Smooth muscle cell of the pulmonary artery (primary cell): ENCODE measurements at places on chromosomes 7 and 10. TPM values are rescaled to one million over a fixed set of nuclear protein-coding genes. Genes with fewer than 3 reads are reported as not detected.

Gene CCDC146
- 1.2 and 1.9 TPM in 2 replicates for total RNA-seq

Gene GIMAP8
- 0.07 TPM in 2 replicates for total RNA-seq

Gene TDRD1
- total RNA-seq = 0.13 and 1.2 TPM in 2 replicates

Gene ADAM8
- 1.5 and 2.7 TPM in 2 replicates for total RNA-seq

Gene NPC1L1
- 0.07 and 0.13 TPM in 2 replicates for total RNA-seq

Gene H2BK1
- total RNA-seq = not detected in 2 replicates

Gene STEAP1B
- total RNA-seq = 13.3 and 23.4 TPM in 2 replicates

Gene ATOH7
- total RNA-seq = 0.07 TPM in 1 of 2 replicates, not detected in the other

Gene FEZF1
- not detected in 2 replicates for total RNA-seq

Gene CHRM2
- 3.0 and 8.7 TPM in 2 replicates for total RNA-seq

Gene ZNF365
- 6.0 and 11.0 TPM in 2 replicates for total RNA-seq

Gene ADIRF
- total RNA-seq = 86.1 and 116 TPM in 2 replicates

Gene CAMK1D
- 3.8 and 7.2 TPM in 2 replicates for total RNA-seq

Gene SPDYE6
- not detected in 2 replicates for total RNA-seq

Gene PLEKHS1
- total RNA-seq = not detected in 2 replicates

Gene TSPAN13
- 5.8 and 6.9 TPM in 2 replicates for total RNA-seq

Gene CLEC2L
- total RNA-seq = not detected in 2 replicates

Gene SUN3
- not detected in 2 replicates for total RNA-seq

Gene ZRANB1
- total RNA-seq = 23.0 and 25.1 TPM in 2 replicates

Gene CH25H
- 0.20 and 0.78 TPM in 2 replicates for total RNA-seq

Gene HIF1AN
- 16.9 and 18.5 TPM in 2 replicates for total RNA-seq

Gene NAT16
- not detected in 2 replicates for total RNA-seq

Gene IQUB
- 0.63 and 0.85 TPM in 2 replicates for total RNA-seq

Gene UNCX
- not detected in 2 replicates for total RNA-seq

Gene POLR1F
- 13.8 and 14.1 TPM in 2 replicates for total RNA-seq

Gene CCL24
- total RNA-seq = not detected in 2 replicates

Gene SH2D4B
- total RNA-seq = 0.07 TPM in 1 of 2 replicates, not detected in the other

Gene SLC18A2
- total RNA-seq = under 0.01 TPM in 1 of 2 replicates, not detected in the other

Gene MYH16
- total RNA-seq = not detected in 2 replicates

Gene CALML3
- total RNA-seq = not detected in 2 replicates

Gene PDGFA
- 61.0 and 91.5 TPM in 2 replicates for total RNA-seq

Gene BAIAP2L1
- total RNA-seq = 4.1 and 4.2 TPM in 2 replicates

Gene CRHR2
- total RNA-seq = not detected in 2 replicates

Gene CPA1
- total RNA-seq = 0.39 and 0.40 TPM in 2 replicates

Gene CYP2C19
- total RNA-seq = not detected in 2 replicates

Gene MMP21
- 0.13 TPM in 1 of 2 replicates, not detected in the other for total RNA-seq

Gene ANKRD30A
- total RNA-seq = not detected in 2 replicates

Gene ASB10
- total RNA-seq = not detected in 2 replicates

Gene SRRM3
- 0.03 and 0.26 TPM in 2 replicates for total RNA-seq

Gene CPA4
- total RNA-seq = 46.4 and 140 TPM in 2 replicates

Gene HMX3
- not detected in 2 replicates for total RNA-seq

Gene NUTM2D
- total RNA-seq = 1.9 and 2.1 TPM in 2 replicates

Gene VPS37D
- total RNA-seq = 4.1 and 5.7 TPM in 2 replicates

Gene AIFM2
- total RNA-seq = 9.0 and 11.5 TPM in 2 replicates

Gene GPR15LG
- not detected in 2 replicates for total RNA-seq

Gene CDC14C
- not detected in 2 replicates for total RNA-seq

Gene PNLIPRP3
- total RNA-seq = not detected in 2 replicates

Gene PDE1C
- 52.9 and 89.5 TPM in 2 replicates for total RNA-seq

Gene ATG9B
- total RNA-seq = 0.98 and 1.2 TPM in 2 replicates

Gene TBRG4
- total RNA-seq = 48.0 and 70.1 TPM in 2 replicates

Gene CNNM1
- 0.07 and 0.17 TPM in 2 replicates for total RNA-seq

Gene FAM237B
- not detected in 2 replicates for total RNA-seq

Gene ABCC2
- 0.59 and 1.2 TPM in 2 replicates for total RNA-seq

Gene PTN
- total RNA-seq = 9.0 and 13.2 TPM in 2 replicates

Gene DOCK1
- total RNA-seq = 68.6 and 78.5 TPM in 2 replicates

Gene NRAP
- under 0.01 TPM in 1 of 2 replicates, not detected in the other for total RNA-seq
